ENCODE measurements at places on chromosomes 7 and 10.

- no peak for DNase-seq
Measured at GRCh38 chr7:145817687-145818086, 298.9 kb upstream of the CNTNAP2 start.

- peak; percentile 74 for DNase-seq
Measured at GRCh38 chr7:98745722-98746318, 124.0 kb downstream of the TMEM130 start.

GRCh38 chr7:22601812-22602565 lies 102.0 kb upstream of the STEAP1B start:
- no peak for DNase-seq

DNA sequence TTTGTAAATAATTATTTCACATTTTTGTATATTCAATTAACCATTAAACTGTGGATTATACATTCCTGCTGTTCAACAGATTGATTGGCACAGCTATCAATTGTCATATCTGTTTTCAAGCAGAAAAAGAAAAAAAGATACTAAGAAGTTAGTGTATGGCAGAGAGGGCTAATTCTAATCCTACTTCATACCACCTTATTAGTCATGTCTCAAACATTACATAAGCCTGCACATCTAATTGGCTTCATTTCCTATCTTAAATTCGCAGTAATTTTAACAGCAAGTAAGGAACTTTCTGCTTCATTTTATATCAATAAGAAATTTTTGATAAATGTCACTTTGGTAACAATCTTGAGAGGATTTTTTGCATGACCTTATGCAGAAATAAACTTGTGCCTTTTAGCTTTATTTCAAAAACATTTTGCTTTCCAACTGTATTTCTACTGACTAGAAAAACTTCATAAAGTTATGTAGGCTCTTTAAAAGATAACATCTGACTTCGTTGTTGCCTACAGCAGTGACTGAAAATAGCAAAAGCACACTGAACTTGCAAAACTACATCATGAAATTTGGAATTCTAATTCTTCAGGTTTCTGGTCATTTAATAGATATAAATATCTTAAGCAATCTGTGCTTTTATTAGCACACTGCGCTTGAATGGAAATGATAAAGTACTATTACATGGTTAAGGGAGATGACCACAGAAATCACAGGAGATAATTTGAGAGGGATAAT lies 111.5 kb downstream of the SEMA3C start:
- DNase-seq = no peak

DNA sequence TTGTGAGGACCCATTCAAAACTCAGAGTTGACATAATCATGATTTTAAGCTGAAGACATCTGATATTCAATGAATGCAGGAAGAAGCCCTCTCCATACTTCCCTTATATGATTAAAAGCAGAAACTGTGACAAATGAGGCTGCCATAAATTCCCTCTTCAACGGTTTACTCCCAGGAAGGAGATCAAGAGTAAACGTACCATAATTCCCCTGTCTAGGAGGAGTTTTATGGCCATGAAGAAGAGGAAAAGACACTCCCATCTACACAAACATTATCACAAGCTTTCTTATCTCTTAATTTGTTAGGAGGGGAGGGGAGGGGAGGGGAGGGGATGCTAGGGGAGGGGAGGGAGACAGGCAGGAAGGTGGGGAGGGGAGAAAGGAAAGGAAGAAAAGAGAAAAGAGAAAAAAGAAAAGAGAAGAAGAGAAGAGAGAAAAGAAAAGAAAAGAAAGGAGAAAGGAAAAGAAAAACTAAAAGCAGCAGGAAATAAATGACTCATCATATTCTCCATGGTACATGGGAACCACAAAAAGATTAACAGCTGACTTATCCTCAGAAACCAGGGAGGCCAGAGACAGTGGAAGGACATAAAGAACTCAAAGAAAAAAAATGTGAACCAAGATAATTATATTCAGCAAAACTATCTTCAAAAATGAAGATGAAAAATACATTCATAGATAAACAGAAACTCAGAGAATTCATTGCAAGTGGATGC lies 121.6 kb downstream of the ALOX5 start:
- DNase-seq = no peak

DNA sequence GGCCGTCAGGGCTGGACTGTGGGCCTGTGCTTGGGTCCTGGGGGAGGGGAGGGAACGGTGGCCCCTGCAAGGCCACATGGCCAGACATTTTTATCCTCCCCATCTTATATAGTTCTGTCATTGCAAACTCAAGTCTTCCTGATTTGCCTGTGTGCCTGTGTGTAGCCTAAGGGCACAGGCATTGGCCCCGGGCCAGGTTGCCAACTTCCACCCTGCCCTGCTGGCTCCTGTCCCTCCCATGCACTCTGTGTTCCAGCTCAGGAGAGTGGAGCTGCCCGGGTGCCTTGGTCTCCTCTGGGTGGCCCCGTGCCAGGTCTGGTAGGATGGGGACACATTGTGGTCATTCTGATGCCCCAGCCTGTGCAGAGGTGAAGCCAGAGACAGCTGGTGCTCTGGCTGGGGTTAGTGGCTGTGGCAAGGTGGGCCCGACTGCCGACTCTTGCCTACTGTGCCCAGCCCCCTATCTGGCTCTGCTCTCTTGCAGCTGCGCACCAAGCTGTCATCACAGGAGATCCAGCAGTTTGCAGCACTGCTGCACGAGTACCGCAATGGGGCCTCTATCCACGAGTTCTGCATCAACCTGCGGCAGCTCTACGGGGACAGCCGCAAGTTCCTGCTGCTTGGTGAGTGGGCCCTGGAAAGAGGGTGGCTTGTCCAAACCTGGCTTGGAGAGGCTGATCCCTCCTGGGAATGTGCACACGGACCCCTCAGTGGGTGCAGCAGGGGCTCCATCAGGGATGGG lies 14.8 kb downstream of the NACAD start:
- no peak for DNase-seq

DNA sequence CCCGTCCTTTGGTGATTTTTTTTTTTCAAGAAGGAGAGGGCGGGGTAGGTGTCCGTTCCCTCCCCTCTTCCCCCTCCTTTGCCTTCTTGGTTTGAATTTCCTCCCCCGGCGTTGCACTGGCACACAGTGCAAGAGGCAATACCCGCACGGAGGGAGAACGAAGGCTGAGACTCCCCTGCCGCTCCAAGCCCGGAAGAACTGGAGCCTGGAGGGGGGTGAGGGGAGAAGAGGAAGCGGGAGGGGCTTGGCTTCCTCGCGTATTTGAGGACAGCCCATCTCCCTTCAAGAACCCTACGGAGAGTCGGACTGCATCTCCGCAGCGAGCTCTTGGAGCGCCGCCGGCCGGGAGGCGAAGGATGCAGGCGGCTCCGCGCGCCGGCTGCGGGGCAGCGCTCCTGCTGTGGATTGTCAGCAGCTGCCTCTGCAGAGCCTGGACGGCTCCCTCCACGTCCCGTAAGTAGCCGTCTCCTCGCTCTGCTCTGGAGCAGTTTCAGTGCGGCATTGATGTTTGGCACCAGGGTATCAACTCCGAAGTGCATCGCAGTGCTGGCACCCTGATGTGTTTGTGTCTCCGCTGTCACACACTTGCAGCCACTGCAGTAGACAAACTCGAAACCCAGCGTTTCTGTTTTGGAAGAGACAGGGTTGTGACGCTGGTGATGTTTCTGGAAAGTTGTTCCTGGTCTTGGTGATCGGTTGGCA lies at the start of gene CNTNAP2:
Gene CNTNAP2 (plus strand): TSS at position 281 of the 702 bp plus-strand sequence. CDS start 76 bp downstream, at position 357.
- DNase-seq = peak; percentile 28

GRCh38 chr10:122062831-122063674 lies 74.1 kb downstream of the TACC2 start:
- peak; percentile 77 for DNase-seq

GRCh38 chr10:71726580-71727104 lies 7.1 kb upstream of the C10orf105 start:
- no peak for DNase-seq

DNA sequence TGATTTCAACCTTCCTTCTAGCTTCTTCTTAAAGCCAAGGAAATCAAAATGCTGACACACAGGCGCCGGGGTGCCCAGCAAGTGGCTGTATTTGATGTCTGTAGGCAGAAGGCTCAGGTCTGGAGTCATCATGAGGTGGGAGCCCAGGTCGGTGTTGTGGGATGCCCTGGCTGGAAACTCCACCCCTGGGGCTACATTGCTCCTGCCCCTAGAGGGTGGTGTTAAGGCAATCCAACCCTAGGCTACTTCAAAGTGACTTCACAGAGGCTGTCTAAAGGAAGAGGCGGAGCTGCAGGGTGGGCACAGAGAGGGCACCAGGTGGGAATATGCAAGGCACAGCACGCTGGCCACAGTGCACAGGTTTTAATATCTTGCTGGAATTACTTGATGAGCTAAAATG lies 200.9 kb downstream of the ADAM12 start:
- no peak for DNase-seq

DNA sequence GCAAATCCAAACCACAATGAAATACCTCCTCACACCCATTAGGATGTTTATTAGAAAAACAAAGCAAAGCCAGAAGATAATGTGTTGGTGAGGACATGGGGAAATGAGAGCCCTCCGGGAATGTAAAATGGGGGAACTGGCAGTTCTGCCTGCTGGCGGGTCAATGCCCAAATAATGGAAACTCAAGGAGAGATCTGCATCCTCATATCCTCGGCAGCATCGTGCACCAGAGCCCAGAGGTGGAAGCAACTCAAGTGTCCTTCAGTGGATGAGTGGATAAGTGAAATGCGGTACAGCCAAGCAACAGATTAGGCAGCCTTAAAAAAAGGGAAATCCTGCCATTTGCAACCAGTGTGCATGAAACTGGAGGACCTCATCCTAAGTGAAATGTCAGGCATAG lies 325.2 kb downstream of the WDR37 start:
- DNase-seq = no peak

- DNase-seq = peak; percentile 27
Measured at GRCh38 chr7:107579554-107579884, 527 bp upstream of the BCAP29 start.

- no peak for DNase-seq
Measured at GRCh38 chr7:86645676-86646276, 2.1 kb downstream of the GRM3 start.

GRCh38 chr7:51006483-51007235 lies 224.0 kb upstream of the GRB10 start:
- DNase-seq = no peak

- peak; percentile 62 for DNase-seq
Measured at GRCh38 chr10:102917314-102917961, 656 bp upstream of the CNNM2 start.

DNA sequence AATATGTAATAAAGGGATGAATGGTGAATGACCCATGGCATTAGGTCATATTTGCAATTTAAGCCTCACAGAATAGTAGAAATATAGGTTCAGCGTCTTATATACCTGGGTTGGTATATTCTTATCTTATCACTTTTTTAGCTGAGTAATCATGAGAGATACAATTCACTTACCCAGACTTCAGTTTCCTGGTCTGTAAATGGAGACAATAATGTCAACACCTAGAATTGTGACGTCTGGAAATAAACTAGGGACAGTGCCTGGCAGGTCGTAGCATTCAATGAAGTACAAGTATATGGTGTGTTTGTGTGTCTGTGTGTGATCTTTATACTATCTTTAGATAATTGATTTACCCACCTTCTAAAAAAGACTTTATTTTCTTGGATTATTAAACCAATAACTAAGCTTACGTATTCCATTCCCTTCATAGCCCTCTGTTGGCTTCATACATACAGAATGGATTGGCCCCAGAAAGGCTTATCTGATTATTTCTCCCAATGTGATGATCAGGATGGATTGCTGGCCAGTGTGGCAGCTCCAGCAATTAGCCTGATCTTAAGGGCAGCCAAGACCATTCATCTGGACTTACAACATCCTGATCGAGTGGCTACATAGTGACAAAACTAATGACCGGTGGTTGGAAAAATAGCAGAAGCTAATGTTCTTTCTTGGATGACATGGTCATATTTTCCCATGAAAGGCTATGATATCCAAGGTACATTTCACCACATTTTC lies 121.2 kb upstream of the NPVF start:
- DNase-seq = no peak

GRCh38 chr10:123862421-123863182 lies 29.0 kb downstream of the CPXM2 start:
- DNase-seq = no peak

GRCh38 chr10:90804354-90804753 lies 53.5 kb downstream of the HTR7 start:
- no peak for DNase-seq

GRCh38 chr7:150974468-150975391 lies 3.4 kb downstream of the KCNH2 start:
- DNase-seq = peak; percentile 61

DNA sequence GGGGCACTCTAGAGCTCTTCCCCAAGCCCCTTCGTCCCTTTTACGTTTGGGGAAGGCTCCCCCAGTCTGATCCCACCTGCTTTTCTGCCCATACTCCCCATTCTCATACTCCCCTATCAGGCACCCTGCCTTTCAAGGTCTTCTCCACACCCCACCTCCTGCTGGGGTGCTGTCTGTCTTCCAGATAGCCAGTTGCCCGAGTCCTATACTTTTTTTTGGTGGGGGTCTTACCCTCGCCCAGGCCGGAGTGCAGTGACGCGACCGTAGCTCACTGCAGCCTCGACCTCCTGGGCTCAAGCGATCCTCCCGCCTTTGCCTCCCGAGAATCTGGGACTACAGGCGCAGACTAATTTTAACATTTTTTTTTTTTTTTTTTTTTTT lies 775 bp upstream of the ABHD11 start:
- no peak for DNase-seq

DNA sequence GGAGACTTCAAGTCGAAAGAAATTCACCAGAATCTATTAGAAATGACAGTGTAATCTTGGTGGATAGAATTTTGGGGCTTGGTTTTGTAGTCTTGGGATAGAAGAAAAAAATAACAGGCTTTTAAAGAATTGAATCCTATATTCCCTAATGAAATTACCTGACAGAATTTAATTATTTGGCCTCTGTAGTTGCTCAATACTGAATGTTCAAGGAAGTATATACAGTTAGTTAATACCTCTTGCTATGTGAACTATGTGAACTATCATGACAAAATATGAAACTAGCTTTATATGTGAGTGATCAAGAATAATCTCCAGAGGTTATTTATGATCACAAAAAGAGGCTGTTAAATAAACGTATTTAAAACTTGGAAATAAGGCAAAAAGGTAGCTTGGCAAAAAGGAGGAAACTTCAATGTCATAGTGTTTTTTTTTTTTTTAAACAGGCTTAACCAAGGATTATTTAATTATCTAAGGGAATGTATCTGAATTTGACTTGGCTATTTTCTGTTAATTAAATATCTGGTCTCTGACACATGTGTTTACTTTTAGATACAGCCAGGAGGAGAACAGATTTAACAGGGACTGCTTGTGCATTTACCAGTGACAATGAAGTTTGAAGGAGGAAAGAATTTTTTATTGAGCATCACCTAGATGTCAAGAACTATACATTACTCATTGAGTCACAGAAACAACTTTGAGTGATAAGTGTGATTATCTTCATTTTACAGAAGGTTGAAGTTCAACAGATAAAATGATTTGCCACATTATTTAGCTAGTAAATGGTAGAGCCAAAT lies 11.5 kb upstream of the CASD1 start:
- DNase-seq = no peak

- no peak for DNase-seq
Measured at GRCh38 chr10:98533746-98534445, 87.2 kb upstream of the HPS1 start.

DNA sequence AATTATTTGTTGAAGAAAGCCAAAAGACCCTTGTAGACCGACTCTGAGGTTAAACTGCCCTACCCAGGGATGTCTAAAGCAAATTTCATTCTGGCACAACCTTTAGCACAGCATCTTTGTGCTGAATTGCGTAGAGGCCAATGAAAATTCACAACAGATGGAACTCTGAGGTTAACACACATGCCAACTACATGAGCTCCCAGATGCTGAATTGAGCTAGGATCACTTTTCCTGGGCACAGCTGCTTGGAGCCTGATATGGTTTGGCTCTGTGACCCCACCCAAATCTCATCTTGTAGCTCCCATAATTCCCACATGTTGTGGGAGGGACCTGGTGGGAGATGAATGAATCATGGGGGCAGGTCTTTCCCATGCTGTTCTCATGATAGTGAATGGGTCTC lies 158.0 kb upstream of the PTN start:
- DNase-seq = no peak

Measured in HuH-7 (cell line).